Central memory CD8-positive, alpha-beta T cell (primary cell): ENCODE measurements at places on chromosomes 16 and 17.

GRCh38 chr16:78390092-78390491 is 290.6 kb downstream of the WWOX start:
- peaks cover 4% of the 10 kb centered on the region for H3K36me3 ChIP-seq
- H3K4me1 ChIP-seq, result no peaks in the 10 kb centered on the region
- no peak overlapping the region for H3K27ac ChIP-seq
- DNase-seq, result no peak
- no peaks in the 10 kb centered on the region for H3K27me3 ChIP-seq
- H3K4me3 ChIP-seq, result no peak overlapping the region

DNA sequence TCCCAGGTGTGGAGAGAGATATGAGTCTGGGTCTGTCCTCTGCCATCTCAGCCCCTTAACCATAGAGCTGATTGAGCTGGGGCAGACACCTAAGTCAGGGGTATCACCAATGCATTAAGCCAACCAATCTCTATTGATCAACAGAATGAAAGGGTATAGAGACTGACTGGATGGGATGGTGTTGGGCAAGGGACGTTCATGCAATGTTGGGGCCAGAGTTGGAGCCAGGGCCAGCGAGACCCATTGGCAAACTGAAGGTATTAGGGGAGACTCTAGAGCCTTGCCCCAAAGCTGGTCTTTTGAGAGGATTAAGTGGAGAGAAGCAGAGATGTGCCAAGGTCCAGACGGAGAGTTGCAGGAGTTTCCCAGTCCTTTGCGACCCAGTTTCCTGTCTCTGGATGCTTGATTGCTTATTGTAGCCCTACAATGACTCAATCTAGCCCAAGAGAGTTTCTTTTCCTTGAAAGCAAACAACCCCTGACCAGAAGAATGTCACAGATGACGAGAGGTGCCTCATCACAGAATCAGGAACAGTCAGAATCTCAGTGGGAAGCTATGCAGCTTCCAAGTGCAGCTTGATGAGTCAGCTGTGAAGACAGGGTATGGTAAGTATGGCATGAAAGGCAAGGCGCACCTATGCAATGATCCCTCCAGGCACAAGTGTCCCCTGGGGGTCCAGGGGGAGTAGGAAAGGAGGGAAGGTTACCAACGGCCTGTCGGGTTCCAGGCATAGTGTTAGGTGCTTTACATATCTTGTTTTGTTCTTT is 137.2 kb downstream of the UTP18 start:
- DNase-seq, result no peak
- H3K4me1 ChIP-seq, result no peaks in the 10 kb centered on the region
- no peaks in the 10 kb centered on the region for H3K36me3 ChIP-seq
- no peak overlapping the region for H3K27ac ChIP-seq

GRCh38 chr16:51849715-51850114 is 697.2 kb downstream of the TOX3 start:
- H3K36me3 ChIP-seq, result no peaks in the 10 kb centered on the region
- H3K27ac ChIP-seq, result no peak overlapping the region
- H3K4me1 ChIP-seq, result no peaks in the 10 kb centered on the region
- no peak overlapping the region for H3K4me3 ChIP-seq

- H3K27me3 ChIP-seq, result no peaks in the 10 kb centered on the region
- H3K4me1 ChIP-seq, result peaks cover 36% of the 10 kb centered on the region
- no peak for DNase-seq
- H3K36me3 ChIP-seq, result peaks cover 4% of the 10 kb centered on the region
These were observed 180.2 kb upstream of the CHMP6 start for GRCh38 chr17:80811181-80812105.

GRCh38 chr16:4654011-4654963 is 29.7 kb downstream of the MGRN1 start:
- no peak overlapping the region for H3K27ac ChIP-seq
- no peak for DNase-seq
- H3K36me3 ChIP-seq, result peaks cover 36% of the 10 kb centered on the region
- H3K4me3 ChIP-seq, result no peak overlapping the region
- H3K4me1 ChIP-seq, result peaks cover 16% of the 10 kb centered on the region

- H3K4me3 ChIP-seq, result no peak overlapping the region
- no peak for DNase-seq
- no peaks in the 10 kb centered on the region for H3K36me3 ChIP-seq
- no peaks in the 10 kb centered on the region for H3K4me1 ChIP-seq
These were observed 5.7 kb upstream of the C1QTNF8 start for GRCh38 chr16:1101573-1102332.
